ENCODE measurements at places on chromosomes 3 and 15.

DNA sequence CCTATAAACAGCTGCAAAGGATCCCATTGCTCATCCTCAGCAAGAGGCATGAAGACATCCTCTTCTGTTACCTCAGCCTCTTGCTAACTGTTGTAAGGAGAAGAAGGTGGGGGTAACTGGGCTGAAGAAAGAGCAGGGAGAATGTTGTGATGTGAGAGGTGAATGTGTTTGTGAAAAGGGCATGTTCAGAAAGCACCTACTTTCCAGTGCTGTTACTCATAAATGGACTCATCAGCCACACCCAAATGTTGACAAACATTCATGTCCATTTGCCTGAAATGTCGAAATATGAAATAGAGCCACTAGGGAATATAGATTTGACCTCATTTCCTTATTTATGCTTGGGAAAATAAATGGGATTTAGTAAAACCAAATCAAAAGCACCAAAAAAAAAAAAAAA, 12.6 kb downstream of the SLC24A1 start:
- no peak for DNase-seq

- no peak for DNase-seq
Measured at GRCh38 chr3:23667536-23668429, 138.0 kb upstream of the UBE2E1 start.

DNA sequence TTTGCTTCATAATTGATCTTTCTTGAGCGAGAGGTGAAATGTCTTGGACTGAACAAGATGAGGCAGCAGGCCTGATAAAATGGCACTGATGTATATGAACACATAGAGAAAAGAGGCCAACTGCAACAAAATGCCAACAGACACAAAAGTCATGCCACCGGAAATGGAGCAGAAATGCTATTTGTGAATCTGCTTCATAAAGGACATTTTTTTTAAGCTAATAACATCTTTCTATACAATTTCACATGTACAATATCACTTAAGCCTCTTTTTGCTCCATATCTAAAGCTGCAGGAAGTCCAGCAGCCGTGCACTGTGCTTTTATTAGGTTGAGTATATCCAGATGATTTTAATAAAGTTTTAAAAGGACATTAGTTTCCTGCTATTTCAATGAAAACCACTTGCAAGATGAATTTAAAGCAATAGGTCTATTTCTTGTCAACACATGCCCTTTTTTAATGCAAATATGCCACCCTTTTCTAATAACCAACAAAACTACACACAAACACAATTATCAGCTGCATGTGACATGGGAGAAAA, 169.2 kb upstream of the ADAMTS9 start:
- DNase-seq, result no peak

DNA sequence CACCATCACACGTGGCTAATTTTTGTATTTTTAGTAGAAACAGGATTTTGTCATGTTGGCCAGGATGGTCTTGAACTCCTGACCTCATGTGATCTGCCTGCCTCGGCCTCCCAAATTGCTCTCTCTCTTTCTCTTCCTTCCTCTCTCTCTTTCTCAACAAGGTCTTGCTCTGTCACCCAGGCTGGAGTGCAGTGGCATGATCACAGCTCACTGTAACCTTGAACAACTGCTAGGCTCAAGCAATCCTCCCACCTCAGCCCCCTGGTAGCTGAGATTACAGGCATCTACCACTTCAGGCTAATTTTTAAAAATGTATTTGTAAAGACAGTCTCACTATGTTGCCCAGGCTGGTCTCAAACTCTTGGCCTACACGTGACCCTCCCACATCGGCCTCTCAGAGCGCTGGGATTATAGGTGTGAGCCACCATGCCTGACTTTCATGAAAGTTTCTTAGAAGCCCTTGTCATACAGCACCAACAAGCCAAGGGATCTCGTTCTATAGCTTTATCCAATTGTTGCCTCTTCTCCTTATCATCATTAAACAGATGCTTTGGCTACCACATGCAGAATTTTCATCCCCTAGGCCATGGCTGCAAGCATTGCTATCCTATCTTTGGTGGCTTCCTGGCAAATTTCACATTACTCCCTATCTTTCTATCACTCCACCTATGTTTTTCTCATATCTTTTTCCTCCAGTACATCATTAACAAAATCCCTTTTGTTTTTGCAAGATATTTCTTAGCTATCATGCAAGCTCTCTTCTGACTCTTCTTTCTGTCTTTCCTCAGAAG, 5.7 kb downstream of the CCDC32 start:
- DNase-seq, result no peak

GRCh38 chr3:58009026-58009748, 965 bp downstream of the FLNB start:
- no peak for DNase-seq

Measured in NCI-H2029 treated with DMSO at 0.1 percent for 48 hours (cell line).